ENCODE measurements at places on chromosomes 7 and 10.

DNA sequence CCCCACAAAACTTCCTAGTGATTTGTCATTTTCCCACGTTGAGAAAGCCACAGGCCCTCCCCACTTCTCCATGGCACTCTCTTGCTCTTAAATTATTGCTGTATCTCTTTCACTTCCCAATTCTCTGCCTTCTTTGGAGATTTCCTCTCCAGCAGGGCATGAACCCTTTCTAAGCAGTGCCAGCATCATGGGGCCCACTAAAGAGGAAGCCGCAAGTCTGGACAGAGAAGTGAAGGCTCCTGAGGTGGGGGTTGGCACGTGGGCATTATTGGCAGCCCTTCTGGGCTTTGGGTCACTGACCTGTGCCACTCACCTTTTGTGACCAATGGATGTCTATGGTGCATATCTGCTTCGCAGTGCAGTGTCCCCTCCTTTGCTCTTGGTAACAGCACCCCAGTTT, 97.7 kb upstream of the TCF7L2 start:
- DNase-seq = no peak

DNA sequence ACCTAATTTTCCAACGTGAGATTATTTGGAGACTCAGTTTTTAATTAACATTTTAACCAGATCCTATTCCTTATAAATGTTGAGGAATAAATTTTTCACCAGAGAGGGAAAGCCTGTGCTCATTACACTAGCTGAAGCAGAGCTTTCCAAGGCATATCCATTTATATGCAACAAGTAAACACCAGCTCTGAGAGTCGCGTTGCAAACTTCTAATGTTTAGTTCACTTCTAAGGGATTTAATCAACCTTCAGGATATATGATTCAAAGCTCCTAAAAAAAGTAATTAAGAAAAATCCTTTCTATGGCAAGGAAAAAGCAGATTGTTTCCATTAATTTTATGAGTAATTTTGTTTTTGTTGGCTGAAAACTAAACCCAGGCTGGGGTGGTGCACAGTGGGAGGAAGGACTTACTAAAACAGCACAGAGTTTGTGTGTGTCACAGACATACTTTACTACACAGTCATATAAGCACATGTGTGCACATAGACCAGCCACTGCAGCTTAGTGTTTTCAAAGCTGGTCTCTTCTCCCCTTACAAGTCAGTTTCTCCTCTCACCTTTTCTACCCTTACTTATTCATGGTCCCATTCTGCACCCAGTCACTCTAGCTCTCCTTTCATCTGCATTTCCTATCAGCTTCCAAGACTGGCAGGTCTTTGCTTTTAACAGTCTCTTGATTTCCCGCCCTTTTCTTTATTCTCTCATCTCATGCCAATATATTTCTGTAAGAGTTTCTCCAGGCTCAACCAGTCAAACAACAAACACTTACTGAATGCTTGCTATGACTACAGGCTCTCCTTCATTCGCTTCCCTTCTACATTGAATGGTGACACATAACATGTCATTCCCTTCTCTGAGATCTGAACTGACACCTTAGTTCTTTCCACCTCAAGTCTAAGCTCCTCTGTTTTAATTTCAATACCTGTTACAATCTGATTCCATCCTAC, 81.1 kb upstream of the FZD1 start:
- DNase-seq = peak; percentile 53

- DNase-seq = no peak
These were observed 47.4 kb downstream of the KCND2 start for GRCh38 chr7:120320218-120320961.

- DNase-seq = peak; percentile 59
These were observed 14.0 kb downstream of the DNAJB12 start for GRCh38 chr10:72340510-72341261.

DNA sequence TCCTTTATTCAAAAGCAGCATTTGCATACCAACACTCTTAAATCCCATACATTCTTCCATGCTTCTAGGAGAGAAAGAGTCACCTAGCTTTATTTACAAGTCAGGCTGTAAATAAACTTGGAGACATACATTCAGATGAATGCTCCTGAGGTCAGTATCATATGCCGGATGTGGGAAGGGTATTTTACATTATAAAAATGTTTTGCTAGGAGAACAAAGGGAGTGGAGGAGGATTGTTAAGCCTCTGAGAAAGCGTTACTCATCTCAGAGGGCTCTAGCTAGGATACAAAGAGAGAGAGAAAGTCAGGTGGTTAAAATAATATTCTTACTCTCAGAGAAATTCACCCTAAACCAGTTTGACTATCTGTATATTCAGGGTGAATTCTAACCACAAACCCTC, 300.9 kb upstream of the NPSR1 start:
- peak; percentile 28 for DNase-seq

- DNase-seq = peak; percentile 34
These were observed 78.5 kb upstream of the PDCD4 start for GRCh38 chr10:110793128-110793812.

GRCh38 chr7:138513344-138513871, 53.3 kb downstream of the TRIM24 start:
- DNase-seq = no peak

DNA sequence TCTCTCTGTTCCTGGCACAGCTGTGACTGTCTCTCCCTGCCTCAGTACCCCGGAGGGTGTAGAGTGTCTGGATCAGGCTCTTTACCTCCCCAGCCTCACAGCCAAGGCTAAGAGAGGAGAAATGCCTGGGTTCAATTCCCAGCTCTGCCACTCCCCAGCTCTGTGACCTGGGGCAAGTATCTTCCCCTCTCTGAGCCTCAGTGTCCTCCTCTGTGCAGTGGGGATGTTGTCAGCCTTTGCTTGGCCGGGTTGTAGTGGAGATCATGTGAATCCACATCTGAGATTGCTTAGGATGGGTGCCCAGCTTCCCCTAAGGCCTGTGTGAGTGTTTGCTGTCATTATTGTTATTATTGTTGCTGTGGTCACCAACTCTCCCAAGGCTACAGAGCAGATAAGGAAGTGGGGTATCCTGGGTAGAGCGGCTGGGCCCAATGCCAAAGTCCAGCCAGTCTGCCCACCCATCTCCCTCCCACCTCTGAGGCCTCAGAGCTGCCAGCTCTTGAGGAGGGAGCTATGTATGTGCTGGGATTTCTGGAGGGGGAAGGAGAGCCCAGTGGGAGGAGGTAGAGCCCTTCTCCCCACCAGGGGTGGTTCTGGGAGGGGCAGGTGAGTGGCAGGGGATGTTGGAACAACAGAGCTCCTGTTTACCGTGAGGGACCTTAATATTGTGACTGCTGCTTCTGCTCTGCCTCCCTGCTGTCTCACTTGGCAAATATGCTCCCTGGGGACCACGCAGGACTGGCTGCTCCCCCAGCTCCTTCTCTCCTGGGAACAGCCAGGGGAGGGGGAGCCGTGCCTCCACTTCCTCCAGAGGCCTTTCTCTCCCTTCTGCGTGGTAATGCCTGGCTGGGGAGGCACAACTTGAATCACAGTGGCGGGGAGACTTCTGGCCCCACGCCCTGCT, 170.5 kb downstream of the RPS24 start:
- peak; percentile 17 for DNase-seq

- no peak for DNase-seq
These were observed 17.3 kb upstream of the CSGALNACT2 start for GRCh38 chr10:43120929-43121314.

DNA sequence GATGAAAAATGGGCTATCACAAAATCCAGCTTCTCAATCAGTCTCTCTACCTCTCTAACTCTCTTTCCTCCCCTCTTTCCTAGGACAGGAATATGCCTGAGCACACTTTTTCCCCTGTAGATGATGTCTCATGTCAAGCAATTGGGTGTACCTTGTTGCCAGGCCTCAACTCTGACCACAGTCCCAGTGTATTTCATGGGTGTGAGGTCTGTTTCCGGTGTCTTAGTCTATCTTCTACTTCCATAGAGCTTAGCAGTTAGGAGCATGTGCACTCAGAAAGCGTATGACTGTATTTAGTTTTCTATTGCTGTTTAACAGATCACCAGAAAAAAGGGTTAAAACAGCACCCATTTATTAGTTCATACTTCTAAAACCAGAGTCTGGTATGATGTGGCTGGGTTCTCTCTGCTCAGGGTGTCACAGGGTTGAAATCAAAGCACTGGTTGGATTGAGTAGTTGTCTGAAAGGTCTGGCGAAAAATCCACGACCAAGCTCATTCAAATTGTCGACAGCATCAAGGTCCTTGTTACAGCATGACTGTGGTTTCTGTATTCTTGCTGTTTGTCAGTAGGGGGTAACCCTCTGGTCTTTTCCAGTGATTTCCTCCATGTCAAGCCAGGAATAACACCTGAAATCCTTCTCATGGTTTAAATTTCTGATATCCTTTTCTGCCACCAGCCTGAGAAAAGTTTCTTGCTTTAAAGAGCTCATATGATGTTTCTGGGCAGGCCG, 130.0 kb downstream of the THSD7A start:
- no peak for DNase-seq

- no peak for DNase-seq
These were observed 614.7 kb downstream of the PTPRN2 start for GRCh38 chr7:157972914-157973313.

GRCh38 chr10:6151087-6151977, 51.4 kb upstream of the PFKFB3 start:
- peak; percentile 75 for DNase-seq

DNA sequence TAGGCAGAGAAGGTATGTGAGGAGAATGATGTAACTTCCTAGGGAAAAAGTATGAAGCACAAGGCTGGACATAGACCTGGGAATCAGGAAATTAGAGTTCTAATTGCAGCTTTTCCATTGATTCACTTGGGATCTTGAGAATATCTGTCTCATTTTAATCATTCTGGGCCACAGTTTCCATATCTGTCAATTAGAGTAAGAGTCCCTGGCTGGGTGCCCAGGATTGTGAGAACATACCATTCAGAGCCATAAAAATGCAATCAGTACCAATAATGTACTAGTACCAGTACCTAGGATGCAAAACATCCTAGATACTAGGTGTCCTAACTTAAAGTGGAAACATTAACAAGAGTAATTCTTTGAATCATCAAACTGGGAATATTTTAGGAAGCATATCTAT, 29.6 kb downstream of the CAV1 start:
- no peak for DNase-seq

GRCh38 chr10:96719200-96719599, 1.1 kb downstream of the PIK3AP1 start:
- no peak for DNase-seq

GRCh38 chr10:125084614-125085257, 75.6 kb downstream of the CTBP2 start:
- DNase-seq = peak; percentile 98

DNA sequence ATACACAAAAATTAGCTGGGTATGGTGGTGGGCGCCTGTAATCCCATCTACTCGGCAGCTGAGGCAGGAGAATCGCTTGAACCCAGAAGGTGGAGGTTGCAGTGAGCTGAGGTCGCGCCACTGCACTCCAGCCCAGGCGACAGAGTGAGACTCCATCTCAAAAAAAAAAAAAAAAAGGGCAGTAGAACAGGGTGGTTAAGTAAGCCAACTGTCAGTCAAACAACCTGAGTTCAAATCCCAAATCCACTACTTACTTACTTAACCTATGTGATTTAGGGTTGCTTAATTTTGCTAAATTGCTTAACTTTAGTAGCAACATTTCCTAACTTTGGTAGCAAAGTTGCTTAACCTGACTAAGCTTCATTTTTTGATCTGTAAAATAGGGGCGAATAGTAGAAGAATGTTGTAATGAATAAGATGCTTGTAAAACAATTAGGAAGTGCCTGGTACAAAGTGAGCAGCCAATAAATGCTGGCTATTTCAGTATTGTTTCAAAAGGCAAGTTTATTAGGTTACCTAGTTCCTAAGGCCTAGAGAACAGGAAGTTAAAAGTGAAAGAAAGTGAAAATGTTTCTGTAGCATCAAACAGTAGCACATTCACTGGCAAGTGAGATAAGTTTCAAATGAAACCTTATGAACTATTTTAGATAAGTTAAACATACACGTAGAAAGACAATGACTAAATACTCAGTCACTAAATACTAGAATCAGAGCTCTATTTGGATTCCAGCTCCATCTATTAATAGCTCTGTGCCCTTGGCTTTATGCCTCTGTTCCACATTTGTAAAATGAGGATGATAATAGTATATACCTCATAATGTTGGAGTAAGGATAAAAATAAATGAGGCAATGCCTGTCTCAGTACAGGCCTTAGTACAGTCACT, 64.3 kb downstream of the HOXA1 start:
- peak; percentile 67 for DNase-seq

- no peak for DNase-seq
These were observed 172.6 kb upstream of the VIPR2 start for GRCh38 chr7:159317294-159317693.

DNA sequence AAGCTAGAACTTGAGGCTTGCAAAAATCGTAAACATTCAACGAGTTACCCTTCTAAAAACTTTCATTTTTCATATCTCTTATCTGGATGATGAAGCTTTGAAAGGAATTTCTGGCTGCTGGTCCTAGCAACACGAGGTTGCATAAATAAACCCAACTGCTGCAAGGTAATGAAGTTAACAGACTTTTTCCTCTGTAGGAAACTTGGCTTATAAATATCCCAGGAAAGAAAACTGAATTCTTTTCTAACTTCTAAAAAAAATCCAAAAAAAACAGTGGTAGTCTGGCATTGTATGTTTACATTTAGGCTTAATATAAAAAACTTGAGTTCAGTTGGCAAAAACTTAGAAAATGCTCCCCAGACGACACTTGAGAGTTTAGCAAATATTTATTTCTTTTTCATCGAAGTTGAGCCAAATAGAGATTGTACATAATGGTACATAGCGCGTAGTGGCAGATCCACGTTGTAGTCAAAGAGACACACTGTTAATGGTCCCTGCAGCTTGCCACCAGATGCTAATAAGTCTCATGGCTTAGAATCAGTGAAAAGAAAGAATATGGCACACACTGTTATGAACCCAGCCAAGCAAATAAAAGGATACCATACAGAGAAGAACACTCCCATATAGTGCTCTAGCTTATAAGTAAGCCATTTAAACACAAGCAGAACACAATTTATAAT, 200.3 kb upstream of the PCLO start:
- DNase-seq = no peak

- no peak for DNase-seq
These were observed 35.5 kb upstream of the KMT2E start for GRCh38 chr7:104978460-104978859.

DNA sequence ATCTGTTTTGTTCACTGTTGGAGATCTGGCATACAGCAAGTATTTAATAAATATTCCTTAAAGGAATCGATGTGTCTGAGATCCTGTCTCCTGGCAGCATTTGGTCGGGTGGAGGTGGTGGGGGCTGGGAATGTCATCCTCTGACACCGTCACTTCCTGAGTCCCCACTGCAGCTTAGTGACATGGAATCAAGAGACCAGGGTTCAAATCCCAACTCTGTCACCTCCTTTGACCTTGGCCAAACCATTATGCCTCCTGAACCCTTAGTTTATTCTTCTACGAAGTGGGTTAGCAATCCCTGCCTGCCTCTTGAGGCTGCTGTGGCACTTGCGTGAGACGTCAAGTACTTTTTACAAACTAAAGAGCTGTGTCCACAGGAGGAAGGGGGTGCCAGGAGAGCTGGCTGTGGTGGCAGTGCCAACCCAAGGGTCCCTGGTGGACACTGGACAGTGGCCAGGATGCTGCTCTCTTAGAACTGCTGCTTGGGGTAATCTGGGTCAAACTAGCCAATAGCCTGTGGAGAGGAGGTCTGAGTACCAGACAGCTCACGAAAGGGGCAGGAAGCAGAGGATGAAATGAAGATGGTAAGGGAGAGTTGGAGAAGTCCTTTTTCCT, 8.0 kb upstream of the ZMIZ1 start:
- no peak for DNase-seq
